Activated CD4-positive, alpha-beta memory T cell treated with anti-CD3 and anti-CD28 coated beads for 36 hours (primary cell): ENCODE measurements at places on chromosomes 13 and 19. TPM values are rescaled to one million over a fixed set of nuclear protein-coding genes. Genes with fewer than 3 reads are reported as not detected.

The TCF3 gene
- 95.5 TPM for total RNA-seq

DNA sequence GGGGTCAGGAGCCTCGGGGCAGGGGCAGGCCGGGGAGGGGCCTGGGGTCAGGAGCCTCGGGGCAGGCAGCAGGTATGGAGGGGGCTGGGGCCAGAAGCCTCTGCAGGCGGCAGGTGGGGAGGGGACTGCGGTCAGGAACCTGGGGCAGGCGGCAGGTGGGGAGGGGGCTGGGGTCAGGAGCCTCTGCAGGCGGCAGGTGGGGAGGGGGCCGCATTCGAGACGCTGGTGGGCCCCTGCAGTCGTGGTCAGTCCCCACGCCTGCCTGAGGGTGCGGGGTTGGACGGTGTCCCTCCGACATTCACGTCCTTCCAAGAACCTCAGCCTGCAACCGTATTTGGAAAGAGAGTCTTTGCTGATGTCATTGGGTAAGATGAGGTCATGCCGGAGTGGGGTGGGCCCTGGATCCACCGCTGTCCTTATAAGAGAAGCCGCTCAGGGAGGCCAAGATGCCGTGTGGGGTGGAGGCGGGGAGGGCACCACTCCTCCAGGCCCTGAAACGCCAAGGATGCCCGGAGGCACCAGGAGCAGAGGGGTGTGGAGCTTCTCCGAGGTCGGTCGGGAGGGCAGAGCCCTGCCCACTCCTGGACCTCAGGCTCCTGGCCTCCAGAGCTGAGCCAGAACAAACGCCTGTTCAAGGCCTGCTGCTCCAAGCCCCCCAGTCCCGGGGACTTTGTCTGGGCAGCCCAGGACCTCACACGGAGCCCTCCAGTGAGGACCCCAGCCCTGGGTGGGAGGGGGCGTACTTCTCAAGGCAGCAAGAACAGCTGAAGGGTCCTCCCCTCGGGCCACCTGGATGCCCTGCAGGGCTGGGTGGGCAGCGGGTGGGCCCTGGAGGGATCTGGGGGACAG is 30.1 kb downstream of the PIP5K1C start:
- DNase-seq: no peak

- DNase-seq: peak; percentile 23
These were observed 52.8 kb downstream of the SPTBN4 start for GRCh38 chr19:40519352-40520322.

The SMIM44 gene
- total RNA-seq: not detected

The KLK11 gene
- not detected for total RNA-seq

DNA sequence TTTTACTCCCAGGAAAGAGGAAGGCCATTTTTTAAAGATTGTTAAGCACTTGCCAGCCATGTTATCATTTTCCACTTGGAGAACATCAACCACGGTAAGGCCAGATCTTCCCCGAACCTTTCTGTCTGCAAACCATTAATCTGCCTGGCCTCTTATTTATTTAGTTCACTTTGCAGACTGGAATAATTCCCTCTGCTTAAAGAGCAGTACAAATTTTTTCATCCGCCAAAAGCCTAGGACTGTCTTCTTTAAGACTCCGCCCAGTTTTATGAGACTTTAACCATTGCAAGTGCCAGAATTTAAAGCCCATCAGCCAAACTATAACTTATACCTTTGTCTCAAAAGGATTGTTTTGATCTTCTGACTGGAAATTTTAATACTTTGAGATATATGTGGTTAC is 426.3 kb downstream of the KCTD12 start:
- no peak for DNase-seq

DNA sequence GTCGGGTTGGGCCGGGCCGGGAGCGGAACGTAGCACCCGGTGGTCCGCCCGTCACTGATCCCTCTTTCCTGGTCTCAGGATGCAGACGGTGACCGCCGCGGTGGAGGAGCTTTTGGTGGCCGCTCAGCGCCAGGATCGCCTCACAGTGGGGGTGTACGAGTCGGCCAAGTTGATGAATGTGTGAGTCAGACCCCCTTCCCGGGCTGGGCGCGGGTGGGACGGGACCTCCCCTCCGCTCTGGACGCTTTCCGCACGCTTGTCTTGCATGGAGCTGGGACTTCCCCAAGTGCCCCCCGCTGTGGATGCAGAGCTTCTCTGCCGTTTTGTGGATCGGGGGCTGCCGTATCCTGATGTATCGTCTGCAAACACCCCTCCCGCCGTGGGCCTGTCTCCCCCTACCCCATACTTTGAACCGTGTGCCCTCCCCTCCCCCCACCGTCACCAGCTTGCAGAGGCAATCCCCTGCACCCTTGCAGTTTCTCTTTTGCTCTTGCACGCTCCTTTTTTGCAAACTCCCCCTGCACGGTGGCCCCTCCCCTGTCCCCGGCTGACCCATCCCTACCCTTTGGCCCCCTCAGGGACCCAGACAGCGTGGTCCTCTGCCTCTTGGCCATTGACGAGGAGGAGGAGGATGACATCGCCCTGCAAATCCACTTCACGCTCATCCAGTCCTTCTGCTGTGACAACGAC is 669 bp downstream of the GADD45B start:
- DNase-seq: peak; percentile 85

The LPAR6 gene
- total RNA-seq: 8.8 TPM

GRCh38 chr19:58042495-58043340 is 8.9 kb downstream of the ZSCAN1 start:
- DNase-seq: no peak
